CD4-positive, alpha-beta memory T cell (primary cell): ENCODE measurements at places on chromosomes 3 and 15. TPM values are rescaled to one million over a fixed set of nuclear protein-coding genes. Genes with fewer than 3 reads are reported as not detected.

DNA sequence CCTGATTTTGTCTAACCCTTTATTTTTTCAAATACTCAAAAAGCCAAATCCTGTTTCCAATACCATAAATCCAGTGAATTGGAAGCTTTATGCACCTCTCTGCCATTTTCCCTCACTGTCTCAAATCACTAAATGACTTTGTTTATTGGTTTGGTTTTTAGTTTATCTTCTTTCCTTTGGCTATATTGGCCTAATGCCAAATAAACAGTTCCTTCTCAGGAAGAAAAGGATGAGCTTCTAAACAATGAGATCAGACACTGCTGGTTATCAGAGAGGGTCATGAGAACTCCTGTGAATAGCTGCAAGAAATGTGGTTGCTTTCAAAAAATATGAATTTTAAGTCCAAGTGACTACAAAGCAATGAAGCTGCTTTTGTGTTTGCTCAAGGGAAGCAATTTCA is 359.9 kb downstream of the MECOM start:
- no peak overlapping the region for H3K27ac ChIP-seq
- H3K27me3 ChIP-seq = no peaks in the 10 kb centered on the region

GRCh38 chr3:48064292-48064829 is 48.1 kb upstream of the MAP4 start:
- H3K27me3 ChIP-seq = no peaks in the 10 kb centered on the region
- H3K27ac ChIP-seq = no peak overlapping the region
- DNase-seq = no peak
- H3K4me3 ChIP-seq = no peak overlapping the region
- peaks cover 12% of the 10 kb centered on the region for H3K4me1 ChIP-seq

Gene GPD1L
- polyA plus RNA-seq = 20.6 TPM

Gene KNG1
- polyA plus RNA-seq = not detected

- no peak for DNase-seq
- H3K27me3 ChIP-seq = no peaks in the 10 kb centered on the region
- H3K4me1 ChIP-seq = no peaks in the 10 kb centered on the region
- no peak overlapping the region for H3K27ac ChIP-seq
- H3K4me3 ChIP-seq = no peak overlapping the region
- no peaks in the 10 kb centered on the region for H3K36me3 ChIP-seq
These were observed 71.7 kb upstream of the VGLL3 start for GRCh38 chr3:87062685-87063084.

DNA sequence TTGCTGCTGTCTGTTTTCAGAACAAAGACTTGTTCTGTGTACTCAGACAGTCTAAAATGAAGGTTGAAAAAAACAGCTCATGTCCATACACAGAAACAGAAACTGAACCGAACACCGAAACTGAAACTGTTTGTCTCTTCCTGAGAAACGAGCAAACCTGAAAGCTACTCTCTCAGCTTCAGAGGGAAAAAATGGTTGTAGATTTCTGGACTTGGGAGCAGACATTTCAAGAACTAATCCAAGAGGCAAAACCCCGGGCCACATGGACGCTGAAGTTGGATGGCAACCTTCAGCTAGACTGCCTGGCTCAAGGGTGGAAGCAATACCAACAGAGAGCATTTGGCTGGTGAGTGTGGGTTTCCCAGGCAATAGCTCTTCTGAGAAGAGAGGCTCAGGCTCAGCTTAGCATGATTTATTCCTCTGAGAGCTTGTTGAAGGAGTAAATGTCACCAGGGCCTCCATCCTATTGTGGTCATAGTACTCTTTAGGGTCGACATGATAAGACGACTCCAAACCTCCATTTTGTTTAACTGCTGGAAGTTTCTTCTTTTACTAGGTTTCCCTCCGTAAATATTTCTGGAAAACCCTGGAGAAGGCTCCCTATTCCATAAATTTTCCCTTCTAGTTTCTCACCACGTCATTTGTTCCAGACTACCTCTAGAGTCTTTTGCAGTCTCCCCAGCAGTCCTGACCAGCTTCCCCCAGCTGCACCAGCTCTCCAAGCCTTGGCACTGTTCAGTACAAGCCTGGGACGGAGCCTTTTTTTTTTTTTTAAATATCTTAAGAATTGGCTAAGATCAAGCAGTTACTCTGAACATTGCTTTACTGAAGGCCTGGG is at the start of gene RTP4:
Gene RTP4, plus strand, starts transcription at position 135 of the 838 bp plus-strand sequence. Its CDS starts 57 bp downstream, at position 192.
- peaks cover 17% of the 10 kb centered on the region for H3K36me3 ChIP-seq
- H3K27me3 ChIP-seq = no peaks in the 10 kb centered on the region
- peak; percentile 51 for DNase-seq
- peak within 1 kb of the TSS; percentile 85 for H3K4me3 ChIP-seq
- peaks cover 24% of the 10 kb centered on the region for H3K4me1 ChIP-seq

Gene ATP8B4
- polyA plus RNA-seq = 0.11 TPM

GRCh38 chr3:182633186-182633585 is 160.1 kb upstream of the ATP11B start:
- DNase-seq = no peak
- no peaks in the 10 kb centered on the region for H3K27me3 ChIP-seq
- H3K4me1 ChIP-seq = no peaks in the 10 kb centered on the region
- H3K27ac ChIP-seq = no peak overlapping the region
- H3K36me3 ChIP-seq = no peaks in the 10 kb centered on the region
- H3K4me3 ChIP-seq = no peak overlapping the region

DNA sequence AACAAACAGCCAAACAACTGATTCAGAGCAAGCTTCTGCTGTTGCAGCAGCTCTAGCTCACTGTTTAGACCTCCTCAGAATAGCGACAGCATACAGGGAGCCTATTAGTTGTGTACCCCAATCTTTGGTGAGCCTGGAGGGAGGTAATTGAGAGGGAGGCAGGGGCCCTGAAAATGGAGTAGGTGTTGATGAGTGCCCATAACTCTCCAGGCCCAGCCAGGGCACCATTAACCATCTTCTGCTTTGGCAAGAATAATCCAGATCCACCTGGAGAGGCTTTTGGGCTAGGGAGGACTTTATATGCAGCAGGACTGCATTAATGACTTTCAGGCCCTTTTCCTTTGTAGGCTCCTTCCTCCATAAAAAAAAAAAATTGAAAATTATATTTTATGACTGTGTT is 20.9 kb downstream of the PLCL2 start:
- no peaks in the 10 kb centered on the region for H3K36me3 ChIP-seq
- DNase-seq = no peak
- H3K27me3 ChIP-seq = no peaks in the 10 kb centered on the region
- no peak overlapping the region for H3K4me3 ChIP-seq
- H3K4me1 ChIP-seq = peaks cover 98% of the 10 kb centered on the region

DNA sequence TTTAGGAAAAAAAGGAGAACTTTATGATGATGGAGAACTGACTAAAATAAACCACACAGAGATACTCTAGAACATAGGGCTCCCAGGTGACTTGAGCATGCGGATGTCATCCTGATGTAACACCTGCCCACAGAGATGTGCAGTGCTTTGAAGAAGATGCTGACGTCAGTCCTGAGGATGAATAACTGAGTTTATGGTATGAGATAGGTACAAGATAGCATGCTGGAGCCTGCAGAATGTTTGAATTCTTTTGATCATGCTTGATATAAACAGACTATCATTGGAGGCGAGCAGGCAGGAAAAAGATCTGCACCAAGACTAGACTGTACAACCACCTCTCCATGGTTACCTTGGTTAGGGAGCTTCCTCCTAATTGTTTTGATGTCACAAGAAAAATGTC is 12.4 kb downstream of the CCR4 start:
- no peaks in the 10 kb centered on the region for H3K27me3 ChIP-seq
- peak overlapping the region; percentile 48 for H3K27ac ChIP-seq
- no peak overlapping the region for H3K4me3 ChIP-seq
- DNase-seq = peak; percentile 76

DNA sequence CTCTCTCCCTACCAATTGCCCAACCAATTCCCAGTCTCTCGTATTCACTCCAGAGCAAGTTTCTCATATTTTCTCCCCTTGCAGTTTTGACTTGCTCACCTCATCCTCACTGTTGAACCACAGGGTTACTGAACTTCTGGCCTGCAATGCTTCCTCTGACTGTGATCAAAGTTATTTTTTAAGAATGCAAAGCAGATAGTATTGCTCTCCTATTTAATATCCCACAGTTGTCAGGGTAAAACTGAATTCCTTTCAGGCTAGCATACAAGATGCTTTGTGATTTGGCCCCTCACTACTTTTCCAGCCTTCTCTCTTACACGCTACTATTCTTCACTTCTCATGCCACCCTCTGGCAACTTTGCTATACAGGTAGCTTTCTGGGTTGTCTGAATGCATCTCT is 80.9 kb downstream of the LRRFIP2 start:
- H3K4me3 ChIP-seq = no peak overlapping the region
- no peak for DNase-seq
- H3K27me3 ChIP-seq = no peaks in the 10 kb centered on the region
- no peaks in the 10 kb centered on the region for H3K4me1 ChIP-seq
- no peak overlapping the region for H3K27ac ChIP-seq

DNA sequence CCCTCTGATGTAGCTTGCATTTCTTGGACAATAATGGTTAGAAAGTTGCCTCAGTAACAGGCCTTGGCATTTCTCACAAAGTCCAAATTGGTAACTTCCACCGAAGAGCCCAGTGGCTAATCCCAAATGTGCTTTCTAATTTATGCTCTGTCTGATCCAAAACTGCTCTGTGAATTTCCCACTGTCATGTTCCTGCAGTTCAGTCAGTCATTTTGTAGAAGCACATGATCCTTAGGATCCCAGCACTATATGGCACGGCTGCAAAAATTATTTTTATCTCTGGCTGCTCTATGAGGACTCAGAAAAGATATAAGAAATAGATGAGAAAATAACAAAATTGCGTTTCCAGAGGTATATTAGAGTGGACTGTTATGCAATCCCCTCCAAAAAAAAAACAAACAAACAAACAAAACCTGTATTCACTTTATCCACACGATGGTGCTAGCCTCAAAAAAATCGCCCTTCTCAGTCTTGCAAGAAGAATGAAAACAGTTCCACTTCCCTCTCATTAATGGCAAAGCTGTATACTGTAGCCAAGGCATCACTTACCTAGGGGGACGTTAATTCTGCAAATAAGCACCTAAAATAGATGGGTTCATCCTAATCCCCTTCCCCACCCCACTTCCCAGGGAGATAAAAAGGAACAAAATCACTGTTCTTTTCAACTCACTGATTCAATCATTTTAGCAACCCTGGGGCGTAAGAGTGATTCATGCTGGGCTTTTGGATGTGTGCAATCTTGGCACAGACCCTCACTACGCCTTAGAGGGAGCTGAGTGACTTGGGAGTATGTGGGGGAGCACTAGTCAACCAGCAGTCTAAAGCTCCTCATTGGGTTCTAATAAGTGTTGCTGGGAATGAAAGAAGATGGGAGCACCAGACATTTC is 61.3 kb downstream of the TMCO5A start:
- no peak overlapping the region for H3K27ac ChIP-seq
- H3K4me1 ChIP-seq = no peaks in the 10 kb centered on the region
- no peaks in the 10 kb centered on the region for H3K27me3 ChIP-seq

DNA sequence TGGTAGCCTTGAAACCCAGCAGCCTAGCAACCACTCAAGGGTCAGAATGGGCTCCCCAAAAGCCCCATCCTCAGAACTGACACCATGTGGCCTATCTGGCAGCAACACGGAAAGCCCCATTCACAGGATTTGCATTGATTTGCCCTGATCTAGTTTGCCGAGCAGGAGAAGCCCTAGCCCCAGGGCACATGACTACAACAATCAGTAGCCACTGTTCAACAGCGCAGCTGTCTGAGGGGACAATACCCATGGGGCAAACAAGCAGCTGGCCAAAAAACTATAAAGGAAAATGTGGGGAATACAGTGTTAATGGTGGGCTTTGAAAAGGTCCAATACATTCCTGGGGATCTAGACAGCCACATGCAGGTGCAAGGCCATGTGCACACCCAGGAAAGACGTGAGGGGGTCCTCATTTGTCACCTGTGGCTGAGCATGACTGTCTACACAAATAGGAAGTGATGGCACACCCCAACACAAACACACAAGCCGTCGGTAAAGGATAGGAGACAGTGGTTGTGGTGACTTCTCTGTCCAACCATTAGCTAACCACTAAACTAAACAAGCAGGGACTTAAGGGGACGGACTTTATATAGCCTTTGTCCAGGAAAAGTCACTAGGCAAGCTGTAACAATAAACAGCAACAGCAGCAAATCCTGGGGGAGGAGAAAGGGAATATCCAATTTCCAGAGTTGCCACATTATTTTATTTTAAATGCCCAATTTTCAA is 113.7 kb downstream of the LRIG1 start:
- no peaks in the 10 kb centered on the region for H3K27me3 ChIP-seq
- H3K4me3 ChIP-seq = no peak overlapping the region
- no peak overlapping the region for H3K27ac ChIP-seq
- H3K36me3 ChIP-seq = peaks cover 42% of the 10 kb centered on the region

Gene PP2D1
- 0.40 TPM for polyA plus RNA-seq

GRCh38 chr15:47908950-47909670 is 191.8 kb downstream of the SEMA6D start:
- no peaks in the 10 kb centered on the region for H3K36me3 ChIP-seq
- no peaks in the 10 kb centered on the region for H3K4me1 ChIP-seq
- no peak overlapping the region for H3K4me3 ChIP-seq
- no peak overlapping the region for H3K27ac ChIP-seq

Gene C3orf22
- polyA plus RNA-seq = not detected

DNA sequence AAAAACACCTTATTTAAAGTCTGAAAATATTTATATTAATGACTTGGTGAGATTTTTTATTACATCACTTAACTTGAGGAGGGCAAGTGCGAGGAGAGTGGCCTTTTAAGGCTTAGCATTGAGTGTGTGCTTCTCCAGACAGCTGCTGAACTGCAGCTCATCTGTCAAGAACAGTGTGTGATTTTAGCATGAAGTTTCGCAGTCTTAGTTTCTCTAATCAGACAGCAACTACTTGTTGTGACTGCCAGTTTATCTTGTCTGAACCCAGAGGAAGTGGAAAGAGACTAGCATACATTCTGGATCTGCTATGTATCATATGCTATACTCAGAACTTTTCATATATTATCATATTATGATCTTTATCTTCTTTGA is 291.7 kb upstream of the ROPN1 start:
- H3K4me1 ChIP-seq = no peaks in the 10 kb centered on the region
- no peaks in the 10 kb centered on the region for H3K36me3 ChIP-seq
- H3K27me3 ChIP-seq = no peaks in the 10 kb centered on the region
- DNase-seq = no peak
- H3K27ac ChIP-seq = no peak overlapping the region

Gene PIF1
- not detected for polyA plus RNA-seq

Gene ST8SIA2
- polyA plus RNA-seq = not detected

Gene FOXB1
- polyA plus RNA-seq = 0.14 TPM

DNA sequence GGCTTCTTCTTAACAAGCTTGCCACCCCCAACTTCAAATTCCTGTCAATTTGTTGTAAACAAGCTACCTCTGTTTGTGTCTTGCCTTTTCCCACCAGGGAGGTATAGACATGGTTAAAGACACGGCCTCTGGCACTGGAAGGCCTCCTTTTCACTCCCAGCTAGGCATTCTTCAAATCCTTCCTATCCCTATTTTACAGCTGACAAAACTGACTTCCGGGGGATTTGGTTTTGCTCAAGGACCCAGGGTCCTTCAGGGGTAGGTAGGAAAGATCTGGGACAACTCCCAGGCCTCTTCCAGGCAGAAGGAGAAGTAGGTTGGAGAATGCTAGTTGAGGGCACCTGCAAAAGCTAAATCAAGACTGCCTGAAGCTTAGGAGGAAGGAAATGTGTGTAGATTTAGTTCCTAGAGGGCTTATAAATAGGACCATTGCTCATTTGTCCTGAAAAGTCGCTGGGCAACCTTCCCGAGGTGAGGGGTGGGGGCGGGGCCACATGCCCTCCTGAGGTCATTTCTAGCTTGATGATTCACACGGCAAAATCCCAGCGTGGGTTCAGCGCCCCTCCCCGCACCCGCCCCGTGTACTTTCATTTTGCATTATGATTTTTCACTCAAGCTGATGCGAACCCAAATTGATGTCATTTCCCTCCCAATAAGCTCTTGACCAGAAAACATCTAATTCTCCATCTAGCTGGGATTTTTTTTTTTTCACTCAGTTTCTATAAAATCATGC is 365.5 kb downstream of the SHQ1 start:
- no peaks in the 10 kb centered on the region for H3K27me3 ChIP-seq
- DNase-seq = peak; percentile 66
- H3K4me3 ChIP-seq = peak overlapping the region; percentile 4
- H3K27ac ChIP-seq = peak overlapping the region; percentile 28
- H3K4me1 ChIP-seq = peaks cover 7% of the 10 kb centered on the region
